ENCODE measurements at places on chromosomes 2 and 18.

DNA sequence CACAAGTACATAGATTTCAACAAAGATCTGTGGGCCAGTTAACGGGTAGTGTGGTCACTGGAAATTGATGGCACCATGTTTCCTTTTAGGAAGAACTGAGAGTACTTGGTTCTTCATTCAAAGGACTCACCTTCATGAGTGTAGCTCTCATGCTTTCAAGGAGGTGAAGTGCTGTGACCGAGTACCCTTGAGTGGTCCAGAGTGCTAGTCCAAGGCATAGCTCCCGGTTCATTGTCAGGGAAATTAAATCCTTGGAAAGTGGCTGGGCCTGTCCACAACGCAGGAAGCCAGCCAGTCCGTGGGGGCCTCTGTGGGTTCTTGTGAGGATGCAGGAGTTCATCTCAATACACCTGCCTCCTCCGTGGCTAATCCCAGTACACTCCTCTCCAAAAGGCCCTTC lies 295.1 kb downstream of the GALR1 start:
- DNase-seq: no peak

DNA sequence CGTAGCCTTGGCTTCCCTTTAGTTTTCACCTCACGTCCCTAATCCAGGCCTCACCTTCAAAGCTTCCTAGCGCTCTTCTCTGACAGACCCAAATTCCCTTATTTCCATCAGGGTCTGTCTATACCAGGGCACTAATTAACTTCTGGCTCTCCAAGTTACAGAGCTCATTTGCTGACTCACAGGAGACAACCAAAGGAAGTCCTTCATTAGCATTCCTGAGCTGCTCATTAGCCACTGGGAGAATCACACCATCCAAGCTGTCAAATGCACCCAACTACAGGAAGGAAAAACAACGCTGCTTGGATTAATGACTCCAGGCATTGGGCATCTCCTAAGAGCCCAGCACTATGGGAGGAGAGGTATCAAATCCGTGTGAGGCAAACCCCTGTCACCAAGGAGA lies 109.8 kb upstream of the ALK start:
- DNase-seq: no peak

GRCh38 chr2:6773694-6774044 lies 92.0 kb downstream of the CMPK2 start:
- no peak for DNase-seq

GRCh38 chr2:231037731-231038482 lies 584 bp downstream of the C2orf72 start:
- no peak for DNase-seq

Data from activated T-helper 1 cell treated with anti-CD3 and anti-CD28 coated beads, Interleukin-2, amount 50 U/mL, for 16 hours (primary cell).